Activated T-cell treated with anti-CD3 and anti-CD28 coated beads for 48 hours (primary cell): ENCODE measurements at places on chromosomes 12 and 14.

GRCh38 chr12:82426081-82426480 is 67.8 kb downstream of the METTL25 start:
- no peak for DNase-seq

DNA sequence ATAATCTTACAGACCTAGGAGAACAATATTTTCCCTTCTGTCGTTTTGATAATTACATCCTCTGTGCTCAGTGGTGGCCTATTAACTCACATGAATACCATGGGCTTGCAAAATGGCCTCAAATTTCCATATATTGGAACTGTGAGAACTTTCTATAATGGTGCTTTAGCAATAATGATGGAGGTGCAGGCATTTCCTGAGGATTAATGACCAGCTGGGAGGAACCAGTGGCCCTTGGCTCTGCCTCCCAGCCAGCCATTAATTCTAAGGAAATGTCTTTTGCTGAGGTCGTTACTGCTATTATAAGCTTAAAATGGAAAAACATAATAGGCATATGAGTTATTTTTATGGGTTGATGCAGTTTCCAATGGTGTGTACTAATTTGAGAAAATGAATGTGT is 33.6 kb downstream of the HMGA2 start:
- DNase-seq, result no peak

GRCh38 chr12:75611041-75611440 is 99.6 kb upstream of the KRR1 start:
- no peak for DNase-seq

GRCh38 chr12:82225871-82226270 is 132.3 kb downstream of the CCDC59 start:
- no peak for DNase-seq

DNA sequence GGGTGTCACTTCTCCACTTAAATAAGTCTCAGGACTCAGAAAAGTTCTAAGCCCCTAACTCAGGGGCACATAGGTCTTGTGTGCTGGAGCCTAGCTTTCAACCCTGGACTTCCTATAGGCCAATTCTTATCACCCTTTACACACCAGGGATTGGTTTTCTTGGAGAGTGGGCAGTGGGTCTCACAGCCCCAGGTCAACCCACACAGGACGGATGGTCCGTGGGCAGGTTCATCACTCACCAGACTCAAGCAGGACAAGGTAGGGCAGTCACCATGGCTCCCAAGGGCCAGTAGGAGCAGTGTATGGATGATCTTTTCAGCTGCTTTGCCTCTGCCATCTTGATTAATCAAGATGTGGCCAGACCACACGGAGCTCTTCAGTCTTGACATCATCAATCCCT is 232.5 kb downstream of the SLC41A2 start:
- no peak for DNase-seq
